ENCODE measurements at places on chromosomes 7 and 10.

- DNase-seq, result peak; percentile 75
These were observed 293.9 kb downstream of the SNX13 start for GRCh38 chr7:17646253-17646956.

DNA sequence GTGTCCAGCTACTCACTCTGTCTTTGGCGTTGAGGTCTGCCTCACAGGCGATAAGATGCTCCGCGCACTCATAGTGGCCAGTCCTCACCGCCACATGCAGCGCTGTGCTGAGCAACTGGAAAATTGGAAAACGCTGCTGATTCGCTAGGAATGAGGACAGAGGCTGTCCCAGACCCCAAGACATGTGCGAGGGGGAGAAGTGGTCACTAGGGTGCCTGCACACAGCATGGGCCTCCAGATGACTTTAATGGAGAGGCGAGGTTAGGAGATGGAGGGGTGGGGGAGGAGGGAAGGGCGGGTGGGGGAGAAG is 5.2 kb downstream of the ANKRD1 start:
- no peak for DNase-seq

GRCh38 chr10:92965314-92965713 is 95.3 kb upstream of the CYP26C1 start:
- DNase-seq, result peak; percentile 73

GRCh38 chr10:116554628-116555027 is 8.9 kb downstream of the PNLIP start:
- DNase-seq, result no peak

- no peak for DNase-seq
These were observed 135.3 kb downstream of the HECW1 start for GRCh38 chr7:43247757-43248156.

DNA sequence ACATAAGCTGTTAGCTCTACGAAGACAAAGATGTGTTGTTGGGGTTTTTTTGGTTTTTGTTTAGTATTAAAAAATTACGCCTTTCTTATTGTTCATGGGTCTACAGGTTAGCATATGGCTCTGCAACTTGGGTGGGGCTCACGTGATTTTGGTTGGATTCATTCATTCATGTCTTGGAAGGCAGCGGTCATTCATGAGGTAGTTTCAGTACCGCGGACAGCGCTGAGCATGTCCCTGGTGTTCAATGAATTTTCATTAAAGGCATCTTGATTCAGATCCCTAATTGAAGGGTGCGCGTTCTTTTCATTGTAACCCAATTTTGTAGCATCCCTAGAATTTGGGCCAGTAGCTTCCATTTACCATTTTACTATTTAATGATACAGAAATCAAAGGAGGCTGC is 42.9 kb upstream of the TCERG1L start:
- no peak for DNase-seq

- peak; percentile 75 for DNase-seq
These were observed 161.0 kb downstream of the SKIDA1 start for GRCh38 chr10:21364196-21365114.

- no peak for DNase-seq
These were observed 114.2 kb downstream of the SMURF1 start for GRCh38 chr7:99029466-99030435.

DNA sequence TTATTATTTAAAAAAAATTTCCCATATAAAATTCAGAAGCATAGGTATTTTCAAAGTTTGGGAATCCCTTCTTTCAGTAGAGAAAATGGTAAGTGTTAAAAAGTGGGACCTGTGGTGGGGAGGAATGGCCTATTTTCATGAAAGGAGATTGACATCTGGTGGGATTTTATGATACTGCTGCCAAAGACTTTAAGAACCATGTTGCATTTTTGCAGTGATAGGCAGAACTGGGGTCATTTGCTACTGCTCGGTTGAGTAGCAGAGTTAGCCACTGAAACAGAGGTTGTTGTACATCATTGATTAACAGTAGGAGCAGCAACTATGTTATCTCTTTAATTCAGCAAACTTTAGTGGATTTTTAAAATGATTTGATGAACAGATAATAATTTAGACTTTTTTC is 4.4 kb downstream of the BICC1 start:
- no peak for DNase-seq

GRCh38 chr10:102412293-102412692 is 6.3 kb downstream of the PSD start:
- no peak for DNase-seq

GRCh38 chr10:5482016-5482415 is 17.4 kb downstream of the CALML5 start:
- DNase-seq, result no peak

GRCh38 chr10:1548596-1548995 is 188.7 kb downstream of the ADARB2 start:
- DNase-seq, result no peak

GRCh38 chr10:125169915-125170314 is 9.6 kb upstream of the CTBP2 start:
- DNase-seq, result no peak

GRCh38 chr7:102431617-102432298 is 1.6 kb upstream of the ORAI2 start:
- no peak for DNase-seq

GRCh38 chr10:91545384-91545783 is 87.5 kb downstream of the PPP1R3C start:
- no peak for DNase-seq

DNA sequence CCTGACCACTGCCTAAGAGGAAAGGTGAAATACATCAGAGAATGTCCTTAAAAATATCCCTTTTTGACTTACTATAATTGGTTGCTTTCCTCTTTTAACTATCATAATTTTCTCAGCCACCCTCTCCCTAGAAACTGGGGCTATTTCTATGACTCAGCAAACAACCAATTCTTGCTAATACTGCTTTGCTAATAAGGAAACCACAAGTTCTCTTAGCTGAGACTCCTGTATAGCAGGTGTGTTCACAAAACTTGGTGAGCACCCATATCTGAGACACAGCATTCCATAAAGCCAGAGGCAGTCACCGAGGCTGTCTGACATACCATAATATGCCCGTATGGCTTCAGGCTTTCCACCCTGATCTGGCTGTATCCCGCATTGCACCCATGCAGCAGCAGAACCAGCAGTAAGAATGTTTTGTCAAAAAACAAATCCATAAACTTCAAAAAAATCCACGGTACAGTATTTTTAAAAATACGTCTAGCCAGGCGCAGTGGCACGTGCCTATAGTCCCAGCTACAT is 191.7 kb upstream of the C7orf33 start:
- DNase-seq, result no peak

DNA sequence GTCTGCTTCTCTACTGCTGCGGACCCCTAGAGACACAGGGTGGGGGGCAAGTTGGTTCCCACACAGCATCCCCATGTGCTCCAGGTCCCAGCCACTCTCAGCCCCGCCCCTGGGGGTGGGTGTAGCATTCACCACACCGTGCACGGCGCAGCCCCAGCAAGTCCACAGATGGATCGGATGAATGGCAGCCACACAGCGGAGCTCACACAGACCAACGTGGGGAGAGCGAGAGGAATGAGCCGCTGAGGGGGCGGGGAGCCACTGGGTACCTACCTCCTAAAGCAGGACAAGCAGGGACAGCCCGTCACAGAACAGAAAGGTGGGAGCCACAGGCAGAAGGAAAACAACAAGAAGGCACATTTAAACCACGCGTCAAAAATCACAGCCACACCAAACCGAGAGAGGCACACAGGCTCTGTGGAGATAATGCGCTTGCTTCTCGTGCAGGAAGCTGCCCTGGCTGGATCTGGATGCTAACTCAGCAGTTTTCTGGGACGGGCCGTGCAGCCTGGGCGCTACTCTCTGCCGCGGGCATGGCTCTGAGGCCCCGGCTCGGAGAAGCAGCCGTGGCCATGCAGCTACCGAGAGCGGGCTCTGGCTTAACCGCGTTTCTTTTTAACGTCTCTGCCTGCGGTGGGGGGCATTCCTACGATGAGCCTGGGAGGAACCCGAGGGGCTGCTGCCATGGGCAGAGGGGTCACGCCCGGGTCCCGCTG is 102.5 kb downstream of the CYTH3 start:
- no peak for DNase-seq

DNA sequence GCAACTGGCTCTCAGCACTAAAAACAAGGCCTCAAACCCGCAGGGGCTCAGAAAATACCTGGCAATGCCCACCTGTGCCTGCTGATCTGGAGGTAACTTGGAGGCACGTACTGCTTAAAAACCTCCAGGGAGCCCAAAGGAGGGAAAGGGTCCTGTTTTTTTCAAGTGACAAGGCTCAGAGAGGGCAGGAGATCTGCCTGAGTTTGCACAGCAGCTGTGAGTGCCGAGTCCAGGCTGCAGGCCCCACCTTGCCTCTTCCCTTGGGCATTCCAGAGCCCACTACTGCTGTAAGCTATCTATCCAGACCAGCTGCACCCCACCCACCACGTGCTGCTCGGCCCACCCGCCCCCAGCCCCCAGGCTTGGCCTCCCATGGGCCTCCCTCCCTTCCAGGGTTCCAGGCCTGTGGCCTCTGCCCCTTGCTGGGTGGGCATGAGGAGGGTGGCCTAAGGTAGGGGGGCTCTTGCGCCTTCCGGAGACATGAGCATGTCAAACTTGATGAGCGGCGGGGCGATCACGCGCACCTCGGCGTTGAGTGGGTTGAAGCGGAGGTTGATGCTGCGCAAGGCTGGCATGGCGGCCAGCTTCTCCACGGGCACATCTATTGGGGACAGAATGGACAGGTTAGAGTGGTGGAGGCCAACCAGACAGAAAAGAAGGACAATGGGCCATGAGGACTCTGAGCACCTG is 17.2 kb upstream of the NPFFR1 start:
- DNase-seq, result no peak

- DNase-seq, result no peak
These were observed 13.1 kb downstream of the UMAD1 start for GRCh38 chr7:7653593-7654187.

DNA sequence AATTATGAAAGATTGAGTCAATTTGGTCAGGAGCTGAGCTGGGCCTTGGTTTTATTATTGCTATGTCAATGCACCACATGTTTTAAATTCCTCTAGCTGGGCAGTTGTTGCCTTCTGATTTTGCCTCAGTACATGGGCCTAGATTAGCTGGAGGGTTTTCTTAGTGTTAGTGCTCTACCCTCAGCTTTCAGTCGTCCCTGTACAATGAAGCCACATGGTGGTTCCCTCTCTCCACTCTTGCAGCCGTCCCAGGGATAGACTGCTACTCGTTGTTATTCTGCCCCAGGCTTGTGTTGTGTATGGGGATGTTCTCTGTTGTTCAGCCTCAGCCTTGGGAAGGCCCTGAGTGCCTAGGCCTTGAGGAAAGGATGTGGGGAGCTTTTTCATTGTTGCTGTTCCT is 37.0 kb downstream of the NHLRC2 start:
- DNase-seq, result no peak

DNA sequence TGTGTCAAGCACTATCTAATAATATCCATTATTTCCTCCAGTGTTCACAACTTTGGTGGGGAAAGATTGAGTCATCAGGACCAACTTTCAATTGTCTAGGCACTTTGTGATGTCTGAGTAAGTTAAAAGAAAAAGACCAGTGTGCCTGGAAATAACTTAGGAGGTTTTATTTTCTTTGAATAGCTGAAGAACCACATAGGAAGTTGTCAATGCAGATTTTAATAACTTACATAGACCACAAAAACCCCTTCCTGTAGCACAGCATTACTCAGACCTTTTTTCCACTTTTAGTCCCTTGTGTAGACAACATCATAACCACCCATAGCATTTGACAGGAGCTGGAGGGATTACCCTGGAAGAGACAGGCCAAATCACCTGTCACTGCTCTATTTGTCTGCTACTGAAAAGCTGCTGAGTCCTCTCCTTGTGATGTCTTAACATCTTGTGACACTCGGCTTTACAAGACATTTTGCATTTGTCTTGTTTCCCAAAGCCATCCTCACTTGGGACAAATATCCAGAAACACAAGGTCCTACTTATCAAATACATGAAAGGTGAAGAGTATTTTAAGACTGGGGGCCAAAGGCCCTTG is 241.5 kb upstream of the PTER start:
- DNase-seq, result no peak

DNA sequence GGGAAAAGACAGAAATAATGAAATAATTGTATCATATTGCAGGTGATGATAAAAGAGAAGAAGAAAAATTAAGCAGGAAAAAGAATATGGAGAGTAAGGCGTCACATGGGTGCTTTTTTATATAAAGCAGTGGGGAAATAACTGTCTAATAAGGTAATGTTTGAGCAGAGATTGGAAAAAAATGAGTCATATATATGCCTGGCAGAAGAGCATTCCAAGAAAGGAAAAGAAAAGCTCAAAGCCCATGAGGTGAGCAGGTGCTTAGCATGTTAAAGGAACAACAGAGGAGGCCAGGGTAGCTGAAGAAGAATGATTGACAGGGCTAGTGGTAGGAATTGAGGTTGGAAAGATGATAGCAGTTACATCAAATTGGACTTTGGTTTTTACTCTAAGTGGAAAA is 739.5 kb downstream of the SORCS1 start:
- peak; percentile 45 for DNase-seq

DNA sequence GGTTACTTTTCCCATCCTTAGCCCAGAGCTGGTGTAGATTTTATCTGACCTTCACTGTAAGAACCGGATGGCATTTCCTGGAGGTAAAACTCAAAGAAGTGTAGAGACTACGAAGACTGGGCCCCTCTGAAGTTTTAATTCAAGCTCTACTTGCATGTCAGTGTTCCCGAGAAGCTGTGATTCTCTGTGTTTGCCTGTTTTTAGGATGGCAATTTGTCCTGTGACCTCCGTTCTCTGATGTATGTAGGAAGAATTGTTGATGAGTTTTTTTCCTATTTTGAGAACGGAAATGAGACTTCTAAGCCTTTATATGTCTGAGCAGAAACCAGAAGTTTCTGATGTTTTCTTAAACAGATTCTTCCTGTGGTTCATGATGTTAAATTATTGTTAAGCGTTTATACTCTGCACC is 94.1 kb downstream of the CDCA7L start:
- DNase-seq, result peak; percentile 31

GRCh38 chr10:50527442-50528043 is 96.2 kb downstream of the SGMS1 start:
- DNase-seq, result no peak

DNA sequence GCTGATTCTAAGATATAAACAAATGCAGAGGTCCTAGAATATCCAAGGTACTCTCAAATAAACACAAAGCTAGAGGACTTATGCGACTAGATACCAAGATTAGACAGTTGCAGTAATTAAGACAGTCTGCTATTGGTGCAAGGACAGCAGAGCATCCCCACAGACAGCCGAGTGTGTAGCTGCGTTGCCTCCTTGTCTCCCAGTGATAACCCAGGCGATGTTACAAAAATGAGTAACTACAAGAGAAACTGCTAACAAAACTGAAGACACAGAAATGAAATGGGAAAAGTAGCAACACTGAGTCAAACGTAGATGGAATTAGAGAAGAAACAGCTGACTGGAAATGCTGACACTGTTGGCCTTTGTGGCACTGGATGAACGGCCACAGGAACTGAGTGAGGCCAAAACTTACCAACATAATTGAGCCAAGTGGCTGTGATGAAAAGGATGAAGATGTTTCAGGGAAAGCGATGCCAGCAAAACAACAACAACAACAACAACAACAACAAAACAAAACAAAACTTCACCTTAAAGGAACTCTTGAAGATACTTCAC is 54.3 kb downstream of the BAIAP2L1 start:
- no peak for DNase-seq

- no peak for DNase-seq
These were observed 30.8 kb upstream of the ZMYND11 start for GRCh38 chr10:104416-104815.

- no peak for DNase-seq
These were observed 477 bp upstream of the ZC3HAV1 start for GRCh38 chr7:139109983-139110411.

Measured in astrocyte of the spinal cord (primary cell).